ENCODE measurements at places on chromosomes 6 and 20.

GRCh38 chr20:41135187-41135887, 2.0 kb upstream of the PLCG1 start:
- DNase-seq: no peak

GRCh38 chr20:22462975-22463914, 121.1 kb downstream of the FOXA2 start:
- no peak for DNase-seq

GRCh38 chr20:18972251-18972876, 158.8 kb downstream of the SCP2D1 start:
- DNase-seq: no peak

DNA sequence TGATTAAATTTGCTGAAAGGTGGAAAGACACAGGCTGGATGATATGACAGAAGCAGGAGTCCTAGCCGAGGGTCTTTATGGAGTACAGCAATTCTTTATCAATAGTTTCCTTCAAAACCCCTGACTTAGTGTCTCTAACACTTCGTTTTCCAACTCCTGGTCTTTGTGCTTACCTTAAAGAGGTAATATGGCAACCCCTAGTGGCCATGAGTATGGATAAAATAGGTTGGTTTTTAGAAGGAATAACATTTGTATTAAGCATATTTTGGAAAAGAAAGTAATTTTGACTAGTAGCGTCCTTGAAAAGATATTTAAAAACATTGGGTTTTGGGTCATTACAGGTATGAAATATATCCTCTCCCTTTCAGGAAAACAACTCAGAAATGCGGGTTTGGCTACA, 51.9 kb downstream of the VGLL2 start:
- DNase-seq: no peak

DNA sequence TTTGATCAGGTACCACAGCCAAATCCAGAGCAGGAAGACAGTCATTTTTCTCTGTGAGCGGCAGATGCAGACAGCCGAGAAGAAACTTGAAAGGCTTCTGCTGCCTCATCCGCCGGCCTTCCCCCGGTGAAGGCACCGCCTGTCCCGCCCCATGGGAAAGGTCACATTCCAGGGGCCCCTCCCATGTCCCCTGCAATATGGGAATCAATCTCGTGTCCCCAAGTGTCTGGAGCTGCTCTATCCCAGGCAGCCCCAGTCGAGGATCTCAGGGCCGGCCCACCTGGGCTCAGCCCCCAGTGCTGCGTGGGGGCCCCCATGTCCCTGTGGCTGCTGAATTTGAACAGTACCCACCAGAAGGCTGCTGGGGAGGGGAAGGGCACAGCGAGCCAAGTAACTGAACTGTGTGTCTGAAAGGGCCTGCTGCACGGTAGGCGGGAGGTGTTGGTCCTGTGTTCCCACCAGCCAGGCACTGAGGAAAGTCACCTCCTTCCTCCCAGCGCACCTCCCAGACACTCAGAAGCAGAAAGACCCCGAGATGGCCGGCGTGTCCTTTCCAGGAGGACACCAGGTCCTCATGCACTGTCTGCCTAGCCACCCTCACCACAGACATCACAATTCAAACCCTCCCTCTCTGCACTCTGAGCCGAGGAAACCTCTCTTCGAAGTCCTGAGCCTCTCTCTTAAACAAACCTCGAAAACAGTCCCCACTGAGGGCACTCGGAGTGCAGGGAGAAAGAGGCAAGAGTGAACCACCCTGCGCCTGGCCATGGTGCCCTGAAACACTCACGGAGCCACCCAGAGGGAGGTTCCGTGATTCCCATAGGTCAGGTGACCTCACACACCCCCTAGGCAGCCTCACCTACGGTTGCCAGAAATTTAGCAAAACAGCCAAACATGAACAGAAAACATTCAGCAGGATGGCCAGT, 99.3 kb downstream of the PSMB1 start:
- no peak for DNase-seq

DNA sequence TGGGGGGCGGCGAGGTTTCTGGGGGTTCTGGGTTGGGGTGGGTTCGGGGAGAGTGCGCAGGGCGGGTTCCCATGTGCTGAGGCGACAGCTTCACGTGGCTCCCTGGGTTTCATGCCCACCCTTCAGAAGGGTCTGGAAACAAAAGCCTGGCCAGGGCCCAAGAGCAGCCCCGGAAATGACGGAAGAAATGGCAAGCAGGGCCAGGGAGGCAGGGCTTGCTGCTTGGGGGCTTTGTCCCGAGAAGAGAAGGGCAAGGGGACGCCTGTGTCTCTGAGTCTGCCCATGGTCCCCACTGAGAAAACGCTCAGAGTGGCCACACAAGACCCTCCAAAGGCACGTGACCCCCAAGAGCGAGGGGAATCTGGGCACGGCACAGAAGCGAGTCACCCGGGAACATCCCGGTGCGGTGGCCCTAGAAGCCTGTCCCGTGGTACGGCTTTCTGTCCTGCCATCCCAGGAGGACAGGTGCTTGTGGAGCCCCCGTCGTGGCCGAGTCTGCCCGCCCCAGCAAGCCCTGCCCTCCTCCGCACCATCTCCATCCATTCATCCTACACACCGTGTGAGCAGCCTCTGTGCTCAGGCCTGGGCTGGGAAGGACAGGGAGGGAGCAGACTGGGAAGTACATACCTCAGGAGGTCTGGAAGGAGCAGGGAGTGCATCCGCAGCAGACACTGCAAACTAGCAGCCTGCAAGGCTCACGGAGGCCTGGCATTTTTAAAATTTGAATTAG, 9.0 kb downstream of the NPEPL1 start:
- DNase-seq: no peak

DNA sequence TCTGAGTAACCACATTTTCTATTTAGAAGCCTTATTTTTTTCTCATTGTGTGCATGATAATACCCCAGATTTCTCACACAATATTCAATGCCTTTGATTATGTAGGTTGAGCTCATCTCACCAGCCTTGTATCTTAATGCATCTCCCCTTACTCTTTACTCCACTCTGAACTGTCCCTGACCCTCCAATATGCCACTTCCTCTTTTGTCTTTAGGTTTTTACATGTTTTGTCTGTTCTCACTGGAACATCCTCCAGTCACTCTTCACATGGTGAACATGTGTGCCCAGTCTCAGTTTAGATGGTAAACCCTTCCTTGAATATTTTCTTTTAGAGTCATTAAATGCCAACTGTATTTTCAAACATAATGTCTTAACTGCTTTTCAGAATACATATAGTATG, 392.9 kb upstream of the IMPG1 start:
- DNase-seq: no peak

- no peak for DNase-seq
Observed at GRCh38 chr6:5828296-5828695, 178.4 kb downstream of the NRN1 start.

DNA sequence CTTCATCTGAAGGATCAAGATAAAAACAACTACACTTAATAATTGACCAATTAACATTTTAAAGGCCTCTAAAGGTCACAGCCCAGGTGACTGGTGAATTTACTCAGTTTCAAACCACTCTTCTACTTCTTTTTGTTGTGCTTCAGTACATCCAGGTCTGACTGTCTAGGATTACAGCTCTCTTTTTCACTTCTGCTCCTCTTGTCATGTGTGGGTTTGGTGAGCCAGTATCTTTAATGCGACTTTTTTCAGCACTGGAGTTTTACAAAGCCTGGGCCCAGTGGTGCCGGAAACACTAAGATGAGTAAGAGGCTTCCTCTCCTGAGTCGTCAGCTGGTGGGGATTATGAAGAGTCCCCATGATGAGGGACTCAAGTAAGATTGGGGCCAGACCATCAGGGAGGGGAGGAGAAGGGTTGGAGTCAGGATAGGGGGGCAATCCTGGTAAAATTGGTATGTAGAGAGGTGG, 27.0 kb downstream of the HECA start:
- no peak for DNase-seq

GRCh38 chr6:92126983-92127382, 1292.4 kb downstream of the EPHA7 start:
- DNase-seq: no peak

GRCh38 chr20:9140162-9140760, 71.4 kb downstream of the PLCB4 start:
- DNase-seq: no peak

GRCh38 chr6:168309183-168309582, 10.4 kb downstream of the DACT2 start:
- no peak for DNase-seq

DNA sequence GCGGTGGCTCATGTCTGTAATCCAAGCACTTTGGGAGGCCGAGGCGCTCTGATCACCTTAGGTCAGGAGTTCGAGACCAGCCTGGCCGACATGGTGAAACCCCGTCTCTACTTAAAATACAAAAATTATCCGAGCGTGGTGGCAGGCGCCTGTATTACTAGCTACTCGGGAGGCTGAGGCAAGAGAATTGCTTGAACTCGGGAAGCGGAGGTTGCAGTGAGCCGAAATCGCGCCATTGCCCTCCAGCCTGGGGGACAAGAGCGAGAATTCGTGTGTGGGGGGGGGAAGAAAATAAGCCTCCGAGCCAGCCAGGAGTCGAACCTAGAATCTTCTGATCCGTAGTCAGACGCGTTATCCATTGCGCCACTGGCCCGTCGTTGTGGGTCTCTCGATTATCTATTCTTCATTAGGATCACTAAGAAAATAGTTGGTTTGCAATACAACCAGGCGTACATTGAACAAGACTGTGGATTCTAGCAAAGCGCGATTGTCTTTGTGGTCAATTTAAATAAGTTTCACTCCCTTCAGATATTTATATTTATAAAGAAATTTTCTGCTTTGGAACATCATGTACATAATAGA, 33.9 kb upstream of the PRSS16 start:
- peak; percentile 38 for DNase-seq

- DNase-seq: peak; percentile 36
Observed at GRCh38 chr20:9311132-9311531, 203.3 kb upstream of the LAMP5 start.

DNA sequence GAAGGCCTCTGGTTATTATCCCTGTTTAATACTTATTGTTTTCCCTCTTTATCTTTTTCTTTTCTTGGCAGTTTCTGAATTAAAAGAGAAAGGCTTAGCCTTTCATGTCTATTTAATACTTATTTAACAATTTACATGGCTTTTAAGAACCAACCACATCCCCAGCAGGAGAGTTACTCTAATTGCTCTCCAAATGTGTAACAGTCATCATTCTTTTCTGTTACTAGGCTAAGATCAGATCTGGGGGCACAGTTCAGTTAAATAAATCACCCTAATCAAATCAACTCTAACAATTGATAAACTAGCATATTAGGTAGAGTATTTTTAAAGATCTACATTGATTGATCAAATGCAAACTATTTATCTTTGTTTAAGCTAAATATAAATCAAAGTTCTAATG, 54.1 kb upstream of the NT5E start:
- no peak for DNase-seq

DNA sequence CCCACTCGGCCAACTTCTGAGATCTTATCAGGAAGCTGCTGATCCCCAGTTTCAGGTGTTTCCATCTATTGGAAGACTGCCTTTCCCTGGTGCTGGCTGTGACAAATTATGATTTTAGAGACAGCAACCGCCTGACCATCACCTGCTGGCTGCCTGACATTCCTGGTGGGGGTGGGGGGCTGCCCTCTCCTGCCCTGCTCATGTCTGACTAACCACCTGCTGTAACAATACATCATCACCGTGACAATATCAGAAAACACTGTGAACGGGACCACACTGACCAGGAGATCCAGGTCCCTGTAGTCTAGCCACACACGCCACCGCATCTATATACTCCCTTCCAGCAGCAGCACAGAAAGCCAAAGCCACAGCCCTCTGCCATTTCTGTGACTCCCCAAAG, 537.5 kb downstream of the QKI start:
- DNase-seq: no peak

DNA sequence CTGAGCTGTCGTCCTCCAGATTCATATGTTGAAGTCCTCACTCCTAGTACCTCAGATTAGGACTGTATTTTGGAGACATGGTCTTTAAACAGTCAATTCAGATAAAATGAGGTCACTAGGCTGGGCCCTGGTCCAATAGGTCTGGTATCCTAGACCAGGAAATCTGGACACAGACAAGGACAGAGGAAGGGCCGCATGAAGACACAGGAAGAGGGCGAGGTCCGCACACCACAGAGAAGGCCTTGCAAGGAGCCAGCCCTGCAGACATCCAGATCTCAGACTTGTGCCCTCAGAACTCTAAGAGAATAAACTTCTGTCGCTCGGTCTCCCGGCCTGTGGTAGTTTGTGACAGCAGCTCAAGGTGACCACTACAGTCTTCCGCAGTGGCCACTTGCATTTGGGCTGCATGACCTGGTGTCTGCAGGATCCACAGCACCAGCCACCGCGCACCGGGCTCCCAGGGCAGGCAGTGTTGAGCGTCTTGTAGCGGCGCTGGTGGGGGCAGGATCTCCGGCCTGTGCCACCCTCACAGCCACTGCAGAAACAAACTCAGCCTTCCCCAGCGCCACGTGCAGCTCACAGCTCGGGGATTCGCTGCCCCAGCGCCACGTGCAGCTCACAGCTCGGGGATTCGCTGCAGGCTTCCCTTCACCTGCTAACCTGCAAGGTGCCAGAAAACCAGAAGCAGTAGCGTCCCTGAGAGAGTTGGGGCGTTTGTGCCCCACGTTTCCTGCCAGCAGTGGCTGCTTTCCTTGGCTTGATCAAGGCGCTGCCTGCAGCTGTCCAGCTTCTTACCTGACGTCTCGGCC, 6.0 kb upstream of the RBM38 start:
- no peak for DNase-seq

DNA sequence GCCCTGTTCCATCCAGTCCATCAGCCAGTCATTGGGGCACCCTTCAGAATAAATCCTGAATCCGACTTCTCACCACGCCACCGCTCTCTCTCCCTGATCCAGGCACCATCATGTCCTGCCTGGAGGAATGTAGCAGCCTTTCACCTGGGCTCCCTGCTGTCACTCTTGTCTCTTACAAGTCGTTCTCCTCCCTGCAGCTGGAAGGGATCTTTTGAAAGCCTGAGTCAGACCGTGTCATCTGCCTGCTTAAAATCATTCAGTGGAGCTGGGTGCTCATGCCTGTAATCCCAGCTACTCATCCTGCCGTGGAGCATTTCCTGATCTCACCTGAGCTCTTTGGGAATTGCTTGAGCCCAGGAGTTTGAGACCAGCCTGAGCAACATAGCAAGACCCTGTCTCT, 19.2 kb upstream of the KCNG1 start:
- DNase-seq: no peak

GRCh38 chr6:124970243-124970642, 8.0 kb downstream of the RNF217 start:
- peak; percentile 28 for DNase-seq

GRCh38 chr6:147738099-147738498, 229.6 kb downstream of the SAMD5 start:
- no peak for DNase-seq

DNA sequence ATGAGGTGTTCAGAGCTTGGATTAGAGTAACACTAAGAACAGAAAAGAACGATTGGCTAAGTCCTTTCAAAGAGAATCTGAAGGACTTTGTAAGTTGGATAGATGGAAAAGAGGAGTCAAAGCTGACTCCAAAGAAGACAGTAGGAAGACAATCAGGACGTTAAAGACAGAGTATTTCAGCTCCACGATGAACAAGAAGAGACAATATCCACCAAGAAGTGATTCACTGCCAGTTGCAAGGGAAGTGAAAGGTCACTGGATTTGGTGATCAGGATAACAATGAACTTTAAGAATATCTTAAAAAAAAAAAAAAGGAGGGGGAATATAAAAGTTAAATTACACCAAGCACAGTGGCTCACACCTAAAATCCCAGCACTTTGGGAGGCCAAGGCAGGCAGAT, 17.9 kb downstream of the REPS1 start:
- DNase-seq: no peak

- DNase-seq: no peak
Observed at GRCh38 chr6:17622144-17622543, 22.0 kb downstream of the FAM8A1 start.

GRCh38 chr6:122114717-122115116, 284.7 kb upstream of the HSF2 start:
- DNase-seq: no peak

- DNase-seq: no peak
Observed at GRCh38 chr6:35037664-35038038, 103.5 kb downstream of the TCP11 start.

GRCh38 chr6:119735530-119735929, 386.0 kb upstream of the MAN1A1 start:
- no peak for DNase-seq

Measured in HFFc6 (cell line).